ENCODE measurements at places on chromosomes 6 and 20.

DNA sequence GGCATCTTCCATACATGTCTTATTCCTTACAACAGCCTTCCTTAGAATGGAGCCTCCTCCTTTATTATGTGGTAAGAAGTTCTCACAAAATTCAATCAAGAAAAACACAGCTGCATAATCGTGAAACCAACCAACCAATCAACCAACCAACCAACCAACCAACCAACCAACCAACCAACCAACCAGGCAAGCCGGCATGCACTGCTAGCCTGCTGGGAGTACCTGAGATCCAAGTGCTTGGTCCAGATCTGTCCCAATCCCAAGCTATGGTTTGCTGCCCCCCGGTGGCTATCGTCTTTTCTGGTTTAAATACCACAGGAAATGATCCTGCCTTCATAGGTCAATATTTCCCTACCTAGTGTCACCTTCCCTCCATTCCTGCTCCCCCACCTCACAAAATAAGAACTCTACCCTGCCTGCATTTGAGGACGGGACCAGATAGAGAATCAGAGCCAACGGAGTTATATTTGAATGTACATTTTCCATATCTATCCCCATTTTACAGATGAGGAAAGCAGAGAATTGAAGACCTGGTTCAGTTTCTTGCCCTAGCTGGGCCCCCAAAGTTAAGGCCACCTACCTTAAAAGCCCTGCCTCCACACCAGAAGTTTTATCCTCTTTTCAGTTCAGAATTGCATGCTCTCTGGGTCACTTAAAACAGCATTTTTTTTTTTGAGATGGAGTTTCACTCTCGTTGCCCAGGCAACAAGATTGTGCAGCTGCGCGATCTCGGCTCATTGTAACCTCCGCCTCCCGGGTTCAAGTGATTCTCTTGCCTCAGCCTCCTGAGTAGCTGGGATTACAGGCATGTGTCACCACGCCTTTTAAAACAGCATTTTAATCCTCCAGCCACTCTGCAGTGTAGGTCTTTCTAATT, 27.1 kb downstream of the RAB44 start:
- peak; percentile 11 for DNase-seq

GRCh38 chr6:81486234-81486633, 266.2 kb downstream of the TENT5A start:
- DNase-seq, result no peak

DNA sequence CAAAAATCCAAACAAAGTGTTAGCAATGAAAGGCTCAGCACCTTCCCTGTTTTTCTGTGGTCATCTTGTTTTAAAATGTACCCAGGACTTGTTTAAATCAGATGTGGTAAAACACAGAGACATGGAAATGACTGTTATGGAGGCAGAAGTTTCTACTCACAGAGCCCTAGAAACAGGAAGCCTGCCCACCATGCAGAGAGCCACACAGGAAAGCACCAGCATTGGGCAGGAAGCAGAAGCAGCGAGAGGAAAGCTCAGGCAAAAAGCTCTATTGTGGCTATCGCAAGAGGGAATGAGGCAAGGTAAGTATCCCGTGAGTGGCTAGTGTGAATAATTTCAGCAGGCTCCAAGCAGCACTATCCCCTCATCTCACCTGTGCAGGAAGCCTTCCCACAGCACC, 42.8 kb downstream of the GPR6 start:
- DNase-seq, result no peak

DNA sequence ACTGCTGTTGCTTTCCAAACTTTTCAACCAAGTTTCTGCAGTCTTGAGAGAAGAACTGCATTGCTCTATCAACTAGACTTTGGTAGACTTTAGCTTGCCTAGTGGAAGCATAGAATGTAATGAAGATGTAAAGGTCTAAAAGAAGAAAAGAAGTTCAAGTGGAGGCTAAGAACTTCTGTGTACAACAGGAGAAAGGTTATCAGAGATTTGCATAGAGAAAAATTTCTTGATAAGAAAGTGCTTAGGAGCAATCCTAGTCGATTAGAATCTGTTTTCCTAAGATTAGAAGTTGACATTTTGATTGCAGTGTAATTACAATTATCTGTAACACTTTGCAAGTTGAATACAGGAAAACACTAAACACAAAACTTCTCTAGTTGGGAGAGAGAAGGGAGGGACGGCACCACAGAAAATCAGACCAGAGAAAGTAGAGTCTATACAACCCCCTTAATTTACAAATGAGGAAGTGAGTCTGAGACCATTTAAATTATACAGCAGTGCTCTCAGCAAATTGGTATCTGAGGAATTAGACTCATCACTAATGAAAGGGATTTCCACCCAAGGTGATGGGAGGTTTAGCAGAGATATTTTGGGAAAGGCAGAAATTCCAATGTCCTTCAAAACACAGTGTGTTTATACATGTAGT, 194.3 kb upstream of the MARCKS start:
- DNase-seq, result no peak

GRCh38 chr6:170244721-170245474, 46.0 kb downstream of the DLL1 start:
- DNase-seq, result no peak

DNA sequence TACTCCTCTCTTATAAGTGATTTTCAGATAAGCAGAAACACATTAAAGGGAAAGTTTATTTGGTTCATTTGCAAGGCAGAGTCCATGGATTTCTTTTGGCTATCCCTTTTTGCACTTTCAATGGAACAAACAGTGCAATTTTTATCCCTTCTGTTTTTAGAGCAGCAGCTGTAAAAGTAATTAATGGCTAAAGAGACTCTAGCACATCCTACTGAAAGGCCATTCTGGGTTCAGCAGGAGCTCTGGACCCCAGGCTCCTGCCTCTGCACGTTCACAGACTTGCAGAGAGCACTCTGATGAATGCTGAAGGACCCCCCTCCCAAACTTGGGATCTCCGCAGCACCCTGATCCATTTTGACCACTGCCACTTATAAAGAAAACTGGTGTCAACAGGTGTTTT, 40.3 kb upstream of the PDE7B start:
- DNase-seq, result no peak

DNA sequence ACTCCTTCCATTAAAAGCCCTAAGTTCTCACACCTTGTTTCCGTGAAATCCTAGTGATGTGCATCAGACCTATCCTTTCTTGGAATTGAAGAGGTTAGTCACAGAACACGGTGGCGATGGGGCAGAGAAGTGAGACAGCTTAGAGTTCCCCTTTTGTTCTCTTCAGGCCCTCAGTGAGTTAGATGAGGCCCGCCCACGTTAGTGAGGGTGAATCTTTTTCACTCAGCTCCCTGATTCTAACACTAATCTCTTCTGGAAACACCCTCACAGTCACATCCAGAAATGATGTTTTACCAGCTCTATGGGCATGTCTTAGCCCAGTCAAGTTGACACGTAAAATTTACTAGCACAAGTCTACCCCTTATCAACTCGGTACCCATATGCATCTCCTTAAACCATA, 172.7 kb upstream of the NOX3 start:
- no peak for DNase-seq

GRCh38 chr6:141719476-141719875, 413.2 kb upstream of the GJE1 start:
- no peak for DNase-seq

DNA sequence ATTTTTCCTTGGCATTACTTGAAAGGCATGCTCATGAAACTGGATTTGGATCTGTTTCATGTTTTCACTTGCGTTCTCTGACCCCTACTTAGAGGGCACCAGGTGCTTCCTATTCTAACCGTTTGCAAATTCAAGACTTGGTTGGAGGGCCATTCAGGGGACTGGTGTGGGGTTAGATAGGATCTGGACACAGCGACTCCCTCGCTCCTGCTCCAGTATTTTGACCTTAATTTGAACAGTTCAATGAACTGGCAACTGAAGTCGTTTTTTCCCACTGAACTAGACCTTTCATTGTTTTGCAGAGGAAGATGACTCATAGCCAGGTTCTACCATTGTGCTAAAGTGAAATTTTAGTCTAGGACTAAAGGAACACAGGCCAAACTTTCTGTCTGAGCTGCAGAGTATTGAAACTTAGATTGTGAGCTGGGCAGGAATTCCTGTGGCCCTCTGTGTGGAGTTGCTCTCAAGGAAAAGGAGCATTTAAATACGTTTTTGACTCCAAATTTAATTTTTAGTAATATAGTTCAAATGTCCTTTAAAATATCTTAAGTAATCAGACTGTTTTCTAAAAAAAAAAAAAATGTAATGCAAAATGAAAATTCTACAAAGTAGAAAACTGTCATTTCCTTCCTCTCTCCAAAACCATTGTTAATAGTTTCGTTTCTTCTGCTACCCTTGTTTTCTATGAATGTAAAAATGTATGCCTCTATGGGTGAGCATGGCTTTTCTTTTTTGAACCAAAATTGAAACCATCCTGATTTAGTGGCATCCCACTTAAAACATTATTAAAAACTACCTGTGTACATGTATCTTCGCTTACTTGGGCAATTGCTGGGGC, 64.8 kb downstream of the UTRN start:
- no peak for DNase-seq

GRCh38 chr20:17504898-17505635, 26.1 kb downstream of the BFSP1 start:
- no peak for DNase-seq

- DNase-seq, result no peak
Measured at GRCh38 chr6:85118652-85119235, 331.1 kb upstream of the NT5E start.

DNA sequence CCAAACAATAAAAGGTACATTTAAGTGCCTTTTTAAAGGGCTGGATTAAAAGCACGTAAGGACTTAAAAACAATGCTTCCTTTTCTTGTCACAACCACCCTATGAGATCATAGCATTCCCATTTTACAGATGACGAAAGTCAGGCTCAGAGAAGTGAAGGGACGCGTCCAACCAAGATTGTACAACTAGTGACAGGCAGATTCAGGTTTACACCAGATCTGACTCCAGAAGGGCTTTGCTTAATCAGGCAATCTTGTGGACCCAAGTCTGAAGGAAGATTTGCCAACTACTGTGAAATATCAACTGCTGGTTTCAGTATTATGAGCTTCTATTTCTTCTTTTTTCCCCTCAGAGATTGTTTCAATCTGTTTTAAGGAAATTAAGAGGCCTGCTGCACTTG, 877 bp downstream of the ENPP4 start:
- no peak for DNase-seq

DNA sequence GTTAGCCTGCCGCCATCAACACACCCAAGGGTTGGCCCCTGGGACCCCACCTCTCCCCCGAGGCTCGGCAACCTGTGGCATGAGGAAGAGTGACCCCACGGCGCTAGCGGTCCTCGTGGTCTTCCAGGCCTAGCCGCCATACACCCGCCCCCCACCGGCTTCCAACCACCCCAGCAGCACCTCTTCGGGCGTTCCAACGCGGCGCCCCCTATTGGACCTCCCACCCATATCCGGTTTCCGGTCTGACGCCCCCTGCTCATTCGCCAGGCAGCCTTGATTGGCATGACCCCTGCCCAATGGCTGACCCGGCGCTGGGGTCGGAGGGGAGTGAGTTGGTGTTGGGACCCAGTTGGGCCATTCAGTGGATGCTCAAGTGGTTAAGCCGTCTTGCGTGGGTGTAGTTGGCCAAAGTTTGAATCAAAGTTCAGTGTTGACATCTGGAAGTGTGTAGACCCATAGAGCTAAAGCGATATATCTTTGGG, at the start of gene GNAS-AS1:
TSS of gene GNAS-AS1 (minus strand) at position 210 of the 482 bp plus-strand sequence.
- DNase-seq, result no peak
